ENCODE measurements at places on chromosomes 7 and 10. TPM values are rescaled to one million over a fixed set of nuclear protein-coding genes. Genes with fewer than 3 reads are reported as not detected.

DNA sequence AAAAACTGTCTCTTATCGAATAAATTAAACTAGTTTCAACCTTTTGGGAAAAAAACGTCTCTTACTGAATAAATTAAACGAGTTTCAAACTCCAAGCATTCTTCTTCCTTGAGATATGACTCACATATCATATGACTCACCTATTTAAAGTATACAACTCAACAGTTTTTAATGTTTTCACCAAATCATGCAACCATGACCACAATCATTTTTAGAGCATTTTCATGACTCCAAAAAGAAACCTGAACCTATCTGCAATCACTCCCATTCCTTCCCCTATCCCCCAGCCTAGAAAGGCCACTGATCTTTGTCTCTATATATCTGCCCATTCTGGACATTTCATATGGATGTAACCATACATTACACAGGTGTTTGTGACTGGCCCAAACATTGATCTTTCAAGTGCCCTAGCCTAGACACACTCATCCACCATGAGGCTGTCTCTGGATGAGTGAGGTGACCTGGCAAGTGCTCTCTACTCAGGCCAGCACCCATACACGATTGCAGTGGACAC, 115.3 kb downstream of the PIP4K2A start:
- no peak for DNase-seq

- no peak for DNase-seq
Measured at GRCh38 chr10:17134737-17135260, 5.2 kb upstream of the CUBN start.

DNA sequence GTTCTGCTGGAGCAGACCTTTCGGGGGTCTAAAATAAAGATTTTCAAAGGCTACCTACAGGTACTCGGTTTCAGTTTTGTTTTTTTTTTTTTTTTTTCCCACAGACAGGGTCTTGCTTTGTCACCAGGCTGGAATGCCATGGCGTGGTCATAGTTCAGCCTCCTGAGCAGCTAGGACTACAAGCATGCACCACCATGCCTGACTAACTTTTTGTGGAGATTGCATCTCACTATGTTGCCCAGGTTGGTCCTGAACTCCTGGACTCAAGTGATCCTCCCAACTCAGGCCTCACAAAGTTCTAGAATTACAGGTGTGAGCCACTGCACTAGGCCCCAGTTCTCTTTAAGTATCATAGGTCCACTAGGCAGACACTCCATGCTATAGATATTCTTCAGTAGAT, 34.5 kb downstream of the BAMBI start:
- no peak for DNase-seq

JAKMIP3 gene
- 0.77 TPM for total RNA-seq

NT5C2 gene
- 50.1 TPM for total RNA-seq

Measured in activated CD4-positive, alpha-beta memory T cell treated with anti-CD3 and anti-CD28 coated beads for 36 hours (primary cell).